ENCODE measurements at places on chromosomes 12 and 14. TPM values are rescaled to one million over a fixed set of nuclear protein-coding genes. Genes with fewer than 3 reads are reported as not detected.

Gene SLCO1B3
- not detected for total RNA-seq

Gene STXBP6
- total RNA-seq = 13.9 TPM

Gene RDH11
- total RNA-seq = 59.1 TPM

Gene KIF26A
- not detected for total RNA-seq

Gene MYL2
- not detected for total RNA-seq

Gene KRT8
- 5.5 TPM for total RNA-seq

Gene GLI1
- 0.63 TPM for total RNA-seq

Gene DENND5B
- 12.0 TPM for total RNA-seq

Gene KRT77
- total RNA-seq = not detected

Gene COPS7A
- 123 TPM for total RNA-seq

Gene LRRC9
- total RNA-seq = not detected

Gene CEBPE
- total RNA-seq = not detected

Gene GPD1
- 0.13 TPM for total RNA-seq

Gene GZMH
- not detected for total RNA-seq

Gene KRT7
- total RNA-seq = 5.7 TPM
